Heart right ventricle (tissue), 16 donors: ENCODE measurements at places on chromosomes 11 and 22. TPM values are rescaled to one million over a fixed set of nuclear protein-coding genes. Genes with fewer than 3 reads are reported as not detected.

Gene TMEM151A
- not detected for total RNA-seq

Gene OR5T2
- not detected for total RNA-seq

- DNase-seq, result no peak
Measured at GRCh38 chr11:104830080-104830479, 68.2 kb downstream of the CASP12 start.

Gene SEPTIN5
- total RNA-seq, result 143 TPM

DNA sequence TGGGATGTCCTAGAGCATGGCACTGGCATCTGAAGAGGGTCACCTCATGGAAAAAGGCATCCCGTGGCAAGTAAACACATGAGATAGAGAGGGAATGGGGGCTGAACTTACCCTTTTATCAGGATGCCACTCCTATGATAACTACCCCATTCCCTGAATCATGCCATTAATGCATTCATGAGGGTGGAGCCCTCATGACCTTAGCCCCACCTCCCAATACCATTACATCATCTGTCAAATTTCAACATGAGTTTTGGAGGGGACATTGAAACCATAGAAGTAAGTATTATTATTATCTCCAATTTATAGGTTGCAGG is 65.2 kb downstream of the MTNR1B start:
- no peak for DNase-seq

Gene LDHAL6A
- total RNA-seq, result not detected

DNA sequence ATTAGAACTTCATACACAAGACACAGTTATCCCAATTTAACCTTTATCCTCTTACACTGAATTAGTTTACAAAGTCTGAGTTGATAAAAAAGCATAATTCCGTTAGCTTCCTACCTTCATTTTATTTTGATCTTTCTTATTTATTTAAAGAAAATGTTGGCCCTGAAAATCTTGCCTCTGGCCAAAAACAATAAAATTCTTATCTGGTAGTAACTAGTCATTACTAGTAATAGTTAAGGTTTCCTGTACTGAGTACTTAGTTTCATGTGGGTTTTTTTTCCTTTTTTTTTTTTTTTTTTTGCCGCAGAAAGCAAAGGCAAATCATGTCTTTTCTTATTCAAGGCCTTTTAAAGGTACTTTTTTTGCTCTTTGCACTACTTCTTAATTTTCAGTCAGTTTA is 120.6 kb downstream of the PAX6 start:
- no peak for DNase-seq

GRCh38 chr11:115751243-115752015 is 247.2 kb upstream of the CADM1 start:
- DNase-seq, result no peak

GRCh38 chr22:46465345-46465720 is 72.1 kb downstream of the CELSR1 start:
- DNase-seq, result peak; percentile 24

Gene FGF3
- not detected for total RNA-seq

Gene VSTM5
- total RNA-seq, result 0.10 TPM

Gene CHRM1
- not detected for total RNA-seq

DNA sequence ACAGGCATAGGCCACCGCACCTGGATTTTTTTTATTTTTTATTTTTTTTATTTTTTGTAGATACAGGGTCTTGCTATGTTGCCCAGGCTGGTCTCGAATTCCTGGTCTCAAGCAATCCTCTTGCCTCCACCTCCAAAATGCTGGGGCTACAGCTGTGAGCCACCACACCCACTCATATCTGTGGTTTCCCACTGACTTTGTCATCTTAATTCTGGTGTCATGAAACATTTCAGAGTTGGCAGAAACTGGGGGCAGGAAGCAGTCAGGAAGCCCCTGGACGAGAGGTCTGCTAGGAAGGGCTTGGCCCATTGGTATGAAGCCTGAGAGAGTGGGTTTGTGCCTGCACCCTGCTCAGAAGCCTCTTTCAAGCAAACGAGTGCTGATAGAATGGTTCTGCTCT is 49.1 kb downstream of the COMMD9 start:
- no peak for DNase-seq

- no peak for DNase-seq
Measured at GRCh38 chr11:37642296-37642695, 1044.3 kb upstream of the RAG2 start.

Gene ART5
- total RNA-seq, result 5.8 TPM

- DNase-seq, result no peak
Measured at GRCh38 chr11:33724644-33725035, 11.6 kb downstream of the CD59 start.

GRCh38 chr11:126124231-126124661 is 61.6 kb upstream of the CDON start:
- DNase-seq, result no peak

Gene F2
- 0.23 TPM for total RNA-seq

Gene OR2D2
- total RNA-seq, result not detected

DNA sequence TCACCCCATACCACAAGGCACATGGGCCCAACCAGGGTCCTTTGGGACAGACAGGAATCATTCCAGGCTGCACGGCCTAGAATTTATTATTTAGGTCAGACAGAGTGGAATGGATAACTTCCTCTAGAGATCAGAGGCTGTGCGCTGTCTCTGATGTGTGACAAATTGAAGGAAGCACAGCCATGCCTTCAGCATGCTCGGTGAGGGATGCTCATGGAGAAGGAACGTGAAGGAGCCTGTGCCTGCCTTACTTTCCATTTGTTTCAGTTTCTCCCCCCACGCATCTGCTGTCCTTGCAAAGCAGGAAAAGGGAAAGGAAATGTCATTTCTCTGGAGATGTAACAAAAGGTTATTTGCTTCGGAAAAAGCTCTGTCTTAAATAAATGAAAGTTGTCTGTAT is 644.1 kb downstream of the OPCML start:
- DNase-seq, result no peak

DNA sequence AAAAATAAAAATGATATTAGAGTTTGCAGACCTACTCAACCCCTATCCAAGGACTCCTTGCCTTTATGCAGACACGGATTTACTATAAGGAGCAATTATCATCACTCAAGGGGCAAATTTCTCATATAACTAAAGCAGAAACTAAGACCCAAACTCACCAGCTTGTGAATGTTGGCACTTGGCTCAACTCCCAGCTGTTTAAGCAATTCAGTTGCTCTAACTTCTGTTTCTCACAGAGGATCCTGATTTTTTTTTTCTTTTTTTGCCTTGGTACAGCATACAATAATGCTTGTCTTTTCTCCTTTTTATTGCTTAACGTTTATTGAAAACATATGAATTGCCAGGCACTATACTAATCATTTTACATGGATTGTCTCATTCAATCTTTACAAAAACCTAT is 9.6 kb upstream of the CBLIF start:
- no peak for DNase-seq

- peak; percentile 18 for DNase-seq
Measured at GRCh38 chr11:126891556-126892217, 108.9 kb downstream of the KIRREL3 start.

Gene TREH
- total RNA-seq, result not detected

- DNase-seq, result no peak
Measured at GRCh38 chr11:75896843-75897419, 81.9 kb downstream of the UVRAG start.

GRCh38 chr11:125236072-125236825 is 71.7 kb downstream of the PKNOX2 start:
- DNase-seq, result no peak

DNA sequence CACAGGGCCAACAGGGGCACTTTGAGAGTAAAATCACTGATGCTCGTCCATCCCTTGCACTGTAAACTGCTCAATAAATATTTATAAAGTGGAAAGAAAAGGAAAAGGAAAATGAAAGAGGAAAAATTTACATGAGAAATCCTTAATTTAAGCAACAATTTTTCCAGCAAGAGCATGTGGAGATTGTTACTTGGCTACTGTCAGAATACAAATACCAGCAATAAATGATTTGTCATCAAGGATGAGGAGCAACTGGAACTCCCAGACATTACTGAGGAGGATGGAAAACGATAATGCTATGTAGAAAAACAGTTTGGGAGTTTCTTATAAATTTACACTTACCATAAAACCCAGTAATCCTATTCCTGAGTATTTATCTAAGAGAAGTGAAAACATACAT is 123.0 kb downstream of the SGSM3 start:
- no peak for DNase-seq

DNA sequence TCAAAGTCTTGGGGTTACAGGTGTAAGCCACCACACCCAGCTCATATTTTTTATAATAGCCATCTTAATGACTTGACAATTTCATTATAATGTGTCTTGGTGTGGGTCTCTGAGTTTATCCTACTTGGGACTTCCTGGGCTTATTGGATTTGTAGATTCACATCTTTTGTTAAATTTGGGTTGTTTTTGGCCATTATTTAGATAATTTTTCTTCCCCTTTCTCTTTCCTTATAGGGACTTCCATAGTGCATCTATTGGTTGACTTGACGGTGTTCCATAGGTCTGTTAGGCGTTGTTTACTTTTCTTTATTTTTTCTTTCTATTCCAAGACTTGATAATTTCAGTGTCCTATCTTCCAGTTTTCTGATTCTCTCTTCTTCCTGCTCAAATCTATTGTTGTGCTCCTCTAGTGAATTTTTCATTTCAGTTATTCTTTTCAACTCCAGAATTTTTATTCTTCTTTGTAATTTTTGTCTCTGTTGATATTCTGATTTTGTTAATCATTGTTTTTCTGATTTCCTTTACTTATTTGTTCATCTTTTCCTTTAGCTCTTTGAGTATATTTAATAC is 45.6 kb downstream of the RRM1 start:
- DNase-seq, result no peak

DNA sequence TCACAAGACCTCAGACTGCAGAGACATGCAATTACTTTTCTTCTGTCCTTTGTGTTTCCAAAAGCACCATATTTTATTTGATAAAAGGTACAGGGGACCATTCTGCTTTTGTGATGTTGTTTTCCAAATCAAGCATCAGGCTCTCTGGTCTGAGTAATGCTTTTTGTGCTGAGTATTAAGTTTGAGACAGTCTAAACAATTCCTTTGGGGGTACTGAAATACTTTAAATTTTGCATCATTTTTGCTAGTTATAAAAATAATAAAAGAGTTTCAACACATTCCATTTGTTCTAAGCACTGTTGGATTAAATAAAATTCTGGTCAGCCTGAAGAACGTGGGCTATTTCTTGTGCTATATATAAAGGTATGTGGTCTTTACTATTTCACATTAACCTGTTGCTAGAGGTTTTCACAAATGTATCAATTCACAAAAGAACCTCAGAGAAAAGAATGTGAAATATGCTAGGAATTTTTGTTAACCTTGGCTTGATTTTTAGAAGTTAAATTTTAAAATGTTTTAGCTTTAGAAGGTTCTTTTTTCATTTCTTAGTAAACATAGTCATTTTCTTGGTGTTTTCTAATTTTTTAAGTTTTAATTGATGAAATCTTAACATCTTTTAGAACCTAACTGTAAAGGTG is 61.6 kb downstream of the C22orf31 start:
- DNase-seq, result no peak

- DNase-seq, result peak; percentile 46
Measured at GRCh38 chr11:66363805-66364535, 7.6 kb downstream of the SLC29A2 start.

DNA sequence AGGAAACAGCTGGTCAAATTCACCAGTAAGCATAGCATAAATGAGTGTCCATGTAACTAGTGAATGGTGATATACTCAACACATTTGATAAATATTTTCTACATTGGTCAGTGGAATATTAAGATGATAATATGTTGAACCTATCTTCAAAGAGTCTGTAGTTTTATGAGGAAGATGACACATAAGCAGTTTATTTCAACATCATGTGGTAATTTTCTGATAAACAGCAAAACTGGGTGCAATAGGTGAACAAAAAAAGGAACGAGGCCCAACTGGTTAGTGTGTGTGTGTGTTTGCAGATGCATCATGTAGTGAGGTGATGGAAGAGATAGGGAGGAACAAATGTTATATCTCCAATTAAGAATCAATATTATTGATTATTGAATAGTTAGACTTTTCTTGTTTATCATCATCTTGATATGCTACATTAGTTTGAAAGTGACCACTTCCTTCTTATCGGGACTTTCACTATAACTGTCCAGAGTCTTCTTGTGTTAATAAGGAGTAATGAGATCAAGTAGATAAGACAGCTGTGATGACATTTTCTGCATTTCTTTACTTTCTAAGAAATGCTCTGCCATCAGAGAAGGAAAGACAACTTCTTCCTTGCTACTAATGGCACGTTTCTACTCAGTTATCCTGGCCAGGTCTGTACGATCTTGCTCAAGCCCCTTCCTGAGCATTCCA is 270.7 kb downstream of the ETS1 start:
- DNase-seq, result no peak

GRCh38 chr22:44130076-44130711 is 50.5 kb upstream of the PARVG start:
- no peak for DNase-seq

Gene CSNK2A3
- 0.71 TPM for total RNA-seq

- DNase-seq, result no peak
Measured at GRCh38 chr11:111366560-111367410, 12.3 kb downstream of the POU2AF1 start.

Gene CTNND1
- 65.4 TPM for total RNA-seq

GRCh38 chr22:35218079-35218478 is 39.2 kb upstream of the HMGXB4 start:
- no peak for DNase-seq

DNA sequence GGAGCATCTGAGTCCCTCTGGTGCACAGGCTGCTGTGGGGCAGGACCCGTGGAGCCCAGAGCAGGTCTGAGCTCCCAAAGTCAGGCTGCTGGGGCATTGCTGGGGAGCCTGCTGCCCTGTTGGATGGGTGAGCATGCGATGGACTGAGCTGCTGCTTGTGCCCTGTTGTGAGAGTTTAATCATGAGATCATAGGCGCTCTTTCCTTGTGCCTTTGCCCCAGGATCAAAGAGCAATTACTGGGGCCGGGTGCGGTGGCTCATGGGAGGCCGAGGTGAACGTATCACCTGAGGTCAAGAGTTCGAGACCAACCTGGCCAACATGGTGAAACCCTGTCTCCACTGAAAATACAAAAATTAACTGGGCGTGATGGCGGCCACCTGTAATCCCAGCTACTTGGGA is 37.5 kb downstream of the MUC6 start:
- DNase-seq, result no peak

Gene CHID1
- total RNA-seq, result 61.5 TPM
